ENCODE measurements at places on chromosomes 3 and 15.

DNA sequence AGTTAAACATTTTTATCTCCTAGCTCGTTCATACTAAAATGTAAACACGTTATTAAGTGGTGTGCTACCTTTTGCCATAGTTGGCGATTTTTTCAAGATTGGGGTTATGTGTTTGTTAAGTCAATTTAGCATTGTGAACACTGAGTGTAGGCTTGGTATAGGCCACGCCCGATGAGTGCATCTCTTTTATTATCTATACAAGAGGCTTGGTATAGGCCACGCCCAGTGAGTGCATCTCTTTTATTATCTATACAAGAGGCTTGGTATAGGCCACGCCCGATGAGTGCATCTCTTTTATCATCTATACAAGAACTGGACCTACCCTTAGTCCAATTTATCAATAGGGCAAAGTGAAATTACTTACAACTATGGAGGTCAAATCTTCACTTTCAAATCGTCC lies 70.4 kb downstream of the NIPA2 start:
- DNase-seq, result no peak

DNA sequence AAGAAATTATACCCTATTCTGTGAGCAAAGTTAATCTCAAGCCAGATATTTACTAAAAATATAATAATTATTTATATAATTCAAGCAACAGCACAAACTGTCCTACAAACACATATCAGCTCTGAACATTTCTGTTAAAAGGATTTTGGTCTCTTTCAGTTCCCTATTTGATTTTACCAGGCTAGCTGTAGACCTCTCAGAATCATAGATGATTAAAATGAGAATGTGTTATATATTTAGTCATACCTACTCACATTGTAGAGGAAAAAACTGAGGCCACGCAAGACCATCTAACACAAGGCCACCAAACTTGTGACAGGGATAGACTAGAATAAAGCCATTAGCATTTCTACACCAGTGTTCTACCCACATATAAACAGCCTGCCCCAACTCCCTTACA lies 28.5 kb downstream of the ACKR4 start:
- no peak for DNase-seq

DNA sequence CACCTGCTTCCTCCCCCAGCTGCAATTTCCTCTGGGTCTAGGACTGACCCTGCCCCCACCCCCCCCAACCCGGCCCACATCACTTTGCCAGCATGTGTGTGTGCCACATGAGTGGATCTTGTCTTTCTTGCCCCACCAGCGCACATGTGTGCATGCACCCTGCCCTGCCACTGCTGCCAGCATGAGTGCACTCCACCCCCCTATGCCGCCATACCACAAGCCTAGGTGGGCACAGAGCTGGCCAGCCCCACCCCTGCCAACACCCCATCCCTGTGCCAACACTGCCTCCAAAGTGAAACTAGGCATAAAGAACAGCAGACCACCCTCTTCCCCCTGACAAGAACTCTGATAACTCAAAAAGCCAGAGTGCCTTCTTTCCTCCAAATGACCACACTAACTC lies 296.3 kb upstream of the SGO1 start:
- no peak for DNase-seq

- DNase-seq, result no peak
These were observed 88.7 kb upstream of the BCL6 start for GRCh38 chr3:187833799-187834578.

DNA sequence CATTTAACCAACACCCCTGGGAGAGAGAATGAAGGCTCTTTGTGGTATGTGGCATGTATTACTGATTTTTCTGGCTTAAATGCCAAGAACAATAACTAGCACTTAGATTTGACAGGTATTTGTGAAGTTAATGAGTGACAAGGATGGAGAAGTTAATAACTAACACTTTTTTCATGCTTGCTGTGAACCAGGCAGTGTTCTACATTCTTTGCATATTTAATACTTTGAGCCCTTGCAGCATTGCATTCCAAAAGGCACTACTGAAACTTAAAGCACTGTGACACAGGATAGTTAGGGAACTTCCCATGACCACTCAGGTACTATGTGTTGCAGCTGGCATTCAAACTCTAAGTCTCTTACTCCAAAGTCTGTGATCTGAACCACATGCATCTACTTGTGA lies 650.6 kb downstream of the ZPLD1 start:
- no peak for DNase-seq

DNA sequence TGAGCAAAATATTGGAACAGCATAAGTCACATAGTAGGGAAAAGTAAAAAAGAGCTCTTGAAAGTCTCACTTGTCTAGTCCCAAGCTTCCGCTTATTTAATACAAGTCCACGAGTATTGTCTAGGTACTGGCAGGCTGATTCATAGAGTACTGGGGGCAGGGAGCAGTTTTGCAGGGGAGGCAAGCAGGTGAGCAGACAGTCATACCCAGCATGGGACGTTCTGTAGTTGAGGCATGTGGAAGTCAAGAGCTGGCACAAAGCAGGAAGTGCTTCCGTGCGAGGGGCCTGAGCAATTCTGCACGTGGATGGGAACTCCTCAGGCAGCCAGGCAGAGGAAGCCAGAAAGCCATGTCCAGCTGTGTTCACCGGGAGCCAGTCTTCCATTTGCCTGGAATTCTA lies 287.6 kb downstream of the EPHB1 start:
- DNase-seq, result no peak

GRCh38 chr15:71807691-71808091 lies 2.7 kb upstream of the NR2E3 start:
- DNase-seq, result no peak

GRCh38 chr3:187769771-187770170 lies 24.5 kb upstream of the BCL6 start:
- no peak for DNase-seq

DNA sequence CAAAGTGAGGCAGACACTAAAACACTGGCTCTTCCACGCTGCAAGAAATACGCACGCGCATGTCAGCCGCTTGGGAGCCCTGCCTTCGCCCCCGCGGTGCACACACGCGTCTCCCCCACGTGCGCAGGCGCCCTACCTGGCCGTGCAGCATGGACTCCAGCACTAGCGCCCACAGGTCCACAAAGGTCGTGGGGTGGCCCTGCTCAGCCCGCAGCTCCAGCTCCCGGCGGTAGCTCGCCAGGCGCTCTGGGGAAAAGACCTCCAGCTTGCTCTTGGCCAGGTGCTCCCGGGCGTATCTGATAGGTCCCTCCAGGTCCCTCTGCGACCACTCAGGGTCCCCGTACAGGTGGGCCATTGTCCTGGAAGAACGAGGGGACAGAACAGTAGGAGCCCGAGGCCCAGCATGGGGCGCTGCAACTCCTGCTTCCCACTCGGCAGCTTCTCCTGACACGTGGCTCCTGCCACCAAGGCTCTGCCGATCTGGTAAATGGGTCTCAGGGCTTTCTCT lies 14.9 kb downstream of the PLA2G4D start:
- no peak for DNase-seq

DNA sequence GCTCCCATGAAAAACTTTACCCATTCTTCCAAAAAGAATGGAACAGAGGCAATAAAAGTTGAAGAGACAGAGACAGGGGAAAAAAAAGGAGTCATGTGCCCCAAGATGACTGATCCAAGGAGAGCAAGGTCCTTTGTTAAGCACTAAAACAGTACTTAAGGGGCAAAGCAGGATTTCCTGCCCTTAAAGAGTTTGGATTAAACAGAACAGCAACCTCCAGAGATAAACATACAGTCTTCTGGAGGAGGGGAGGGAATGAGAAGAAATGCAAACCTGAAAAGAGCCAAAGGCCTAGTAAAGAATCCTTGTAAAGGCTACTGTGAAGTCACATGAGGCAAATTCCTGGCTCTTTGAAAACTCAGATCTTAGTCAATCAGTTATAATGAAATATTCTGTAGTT lies 38.2 kb downstream of the SHQ1 start:
- no peak for DNase-seq

GRCh38 chr3:188060840-188061544 lies 93.0 kb upstream of the LPP start:
- DNase-seq, result peak; percentile 13

- no peak for DNase-seq
These were observed 35.3 kb upstream of the PPP2R3A start for GRCh38 chr3:135930255-135930654.

DNA sequence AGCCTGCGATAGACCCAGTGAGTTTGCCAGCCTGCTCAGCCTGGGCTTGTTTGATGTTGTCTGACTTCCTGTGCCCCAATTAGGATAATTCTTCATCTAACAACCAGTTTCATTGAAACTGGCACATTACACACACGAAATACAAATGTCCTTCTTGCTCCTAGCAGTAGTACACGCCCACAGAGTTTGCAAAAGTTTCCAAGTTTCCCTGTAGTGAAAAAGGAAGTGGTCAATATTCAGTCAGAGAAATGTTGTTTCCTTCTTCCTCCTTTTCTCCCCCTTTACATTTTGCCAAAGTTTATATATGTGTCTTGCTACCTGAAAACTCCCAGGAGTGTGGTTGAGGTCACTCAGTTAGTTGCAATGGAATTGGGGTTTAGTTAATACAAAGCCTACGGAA lies 58.4 kb upstream of the LRTM1 start:
- no peak for DNase-seq

DNA sequence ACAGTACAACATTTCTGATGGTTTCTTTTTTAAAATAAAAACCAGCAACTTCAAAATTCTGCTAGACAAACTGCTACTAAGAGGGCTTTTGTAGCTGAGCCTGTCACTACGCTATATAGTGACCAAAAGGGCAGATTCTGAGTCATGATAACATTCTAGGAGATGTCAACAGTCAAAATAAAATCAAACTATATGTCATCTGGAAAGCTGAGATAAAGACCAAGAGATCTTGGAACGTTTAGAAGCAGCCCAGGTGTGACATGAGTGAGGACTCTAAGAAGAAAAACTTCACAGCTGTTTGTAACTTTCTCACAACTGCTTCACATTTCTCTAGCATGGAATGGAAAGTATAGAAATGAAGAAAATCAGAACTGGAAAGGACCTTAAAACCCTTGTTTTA lies 84.6 kb downstream of the FILIP1L start:
- no peak for DNase-seq

GRCh38 chr15:73686781-73687256 lies 2.6 kb downstream of the CD276 start:
- no peak for DNase-seq

DNA sequence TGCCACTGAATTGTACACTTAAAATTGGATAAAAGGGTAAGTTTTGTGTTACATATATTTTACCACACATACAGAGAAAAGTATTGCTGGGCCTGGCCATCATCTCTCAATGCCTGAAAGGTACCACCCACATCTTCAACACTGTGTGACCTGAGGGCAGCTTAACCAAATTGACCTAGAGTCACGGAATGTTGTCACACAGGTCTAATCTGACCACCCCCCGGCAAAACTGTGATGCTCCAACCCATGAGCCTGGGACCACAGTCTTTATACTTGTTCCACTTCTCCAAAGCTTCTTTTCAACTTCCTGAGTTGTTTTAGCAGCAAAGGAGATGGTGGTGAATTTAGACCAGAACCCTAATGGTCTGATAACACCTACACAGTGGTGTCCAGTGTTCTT lies 210.3 kb upstream of the TPM1 start:
- DNase-seq, result no peak

DNA sequence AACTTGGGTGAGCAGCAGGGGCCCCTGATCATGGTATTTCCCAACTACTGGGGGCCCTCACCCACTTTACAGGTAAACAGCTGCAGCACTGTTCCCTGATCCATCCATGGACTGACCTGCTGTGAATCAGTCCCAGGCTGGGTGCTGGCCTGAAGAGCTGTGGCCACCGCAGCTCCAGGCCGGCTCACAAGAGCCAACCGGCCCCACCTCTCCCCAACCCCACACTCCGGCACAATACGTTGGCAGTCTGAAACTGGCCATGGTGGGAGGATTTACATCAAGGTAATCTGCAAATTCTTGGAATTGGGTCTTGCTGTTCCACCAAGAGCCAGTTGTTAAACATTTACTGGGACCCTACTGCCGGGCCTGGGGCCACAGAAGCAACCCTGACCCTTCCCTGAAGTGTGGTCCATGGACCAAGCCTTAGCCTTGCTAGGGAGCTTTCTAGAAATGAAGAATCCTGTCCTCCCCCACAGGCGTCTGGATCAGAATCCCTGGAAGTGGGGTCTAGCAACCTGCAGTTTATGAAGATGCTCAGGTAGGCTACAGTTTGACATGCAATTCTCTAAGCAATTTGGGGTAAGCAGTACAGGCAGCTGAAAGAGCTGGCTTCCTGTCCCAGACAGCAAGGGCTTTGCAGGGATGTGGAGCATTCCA lies 3.7 kb downstream of the SLC6A20 start:
- no peak for DNase-seq

GRCh38 chr15:101283931-101284330 lies 6.6 kb upstream of the SELENOS start:
- DNase-seq, result no peak

- no peak for DNase-seq
These were observed 106.2 kb downstream of the XXYLT1 start for GRCh38 chr3:195164573-195165264.

DNA sequence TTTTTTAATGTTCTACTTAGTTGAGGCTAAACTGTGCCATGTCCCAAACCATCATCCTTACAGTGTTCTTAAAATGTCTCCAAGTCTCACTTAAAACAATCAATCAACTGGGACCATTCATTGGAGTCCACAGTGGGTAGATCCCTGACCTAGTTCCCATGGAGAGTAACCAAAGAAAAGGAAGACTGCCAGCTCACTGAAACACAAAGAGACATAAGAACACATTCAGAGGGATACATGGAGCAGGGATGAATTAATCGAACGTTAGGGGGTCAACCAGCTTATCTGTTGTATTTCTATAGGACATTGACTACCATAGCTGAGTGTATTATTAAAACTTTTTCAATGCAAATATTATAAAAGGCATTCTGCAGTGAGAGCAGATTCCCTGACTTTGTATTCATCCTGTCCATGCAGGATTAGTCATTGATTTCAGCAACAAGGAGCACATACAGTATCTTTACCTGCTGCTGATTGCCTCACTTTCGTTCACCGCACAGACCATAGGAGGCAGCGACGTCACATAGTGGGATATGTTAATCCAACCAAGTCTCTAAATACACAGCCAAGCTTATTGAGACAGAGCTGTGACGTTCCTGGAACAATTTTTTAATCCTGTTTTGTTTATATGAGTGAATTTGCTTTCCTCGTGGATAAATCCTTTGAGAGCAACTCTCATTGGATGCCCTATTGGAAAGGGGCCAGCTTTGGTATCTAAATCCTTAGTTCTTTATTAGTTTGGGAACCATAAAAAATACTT lies 364.9 kb upstream of the RBMS3 start:
- no peak for DNase-seq

- DNase-seq, result no peak
These were observed 16.3 kb downstream of the RGMA start for GRCh38 chr15:93072411-93073394.

DNA sequence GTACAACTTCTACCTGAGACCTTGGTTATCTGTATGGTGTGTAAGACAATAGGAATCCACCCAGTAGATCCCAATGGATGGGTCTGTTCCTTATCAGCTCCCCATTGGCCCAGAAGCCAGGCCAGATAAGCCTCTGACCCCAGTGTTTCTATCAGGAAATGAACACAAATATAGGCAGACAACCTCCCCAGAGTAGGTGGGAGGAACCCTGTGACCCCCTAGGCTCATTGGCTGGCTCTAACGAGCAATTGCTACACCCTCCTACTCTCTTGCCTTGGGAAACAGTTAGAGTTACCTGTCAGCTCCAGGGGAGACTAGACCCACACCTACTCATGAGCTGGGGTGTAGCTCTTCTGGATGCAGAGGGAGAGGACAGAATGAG lies 299.9 kb downstream of the UACA start:
- no peak for DNase-seq

GRCh38 chr15:79724312-79724711 lies 172.5 kb downstream of the MTHFS start:
- no peak for DNase-seq
